ENCODE measurements at places on chromosomes 7 and 10. TPM values are rescaled to one million over a fixed set of nuclear protein-coding genes. Genes with fewer than 3 reads are reported as not detected.

GRCh38 chr10:15237351-15237750 lies 68.9 kb upstream of the NMT2 start:
- peak; percentile 13 for DNase-seq

The AGR2 gene
- 60.8 TPM for polyA plus RNA-seq

The RNF133 gene
- polyA plus RNA-seq: 0.18 TPM

DNA sequence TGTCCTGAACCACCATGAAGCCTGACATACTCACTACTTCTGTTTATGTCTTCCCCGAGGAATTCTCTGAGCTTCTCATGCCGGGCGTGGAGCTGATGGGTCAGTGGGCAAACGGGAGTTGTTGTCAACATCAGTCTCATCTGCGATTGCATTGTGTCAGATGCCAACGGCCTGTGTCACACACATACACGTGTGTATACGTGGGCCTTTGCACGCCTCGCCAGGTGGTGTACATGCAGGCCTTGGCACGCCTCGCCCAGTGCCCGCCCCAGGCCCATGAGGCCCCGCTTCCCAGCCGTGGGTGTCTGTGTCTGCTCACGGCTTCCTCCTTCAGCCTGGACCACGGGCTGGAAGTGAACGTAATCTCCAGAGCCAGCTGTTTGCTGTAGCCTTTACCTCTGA lies 7.5 kb upstream of the CSGALNACT2 start:
- DNase-seq: no peak

DNA sequence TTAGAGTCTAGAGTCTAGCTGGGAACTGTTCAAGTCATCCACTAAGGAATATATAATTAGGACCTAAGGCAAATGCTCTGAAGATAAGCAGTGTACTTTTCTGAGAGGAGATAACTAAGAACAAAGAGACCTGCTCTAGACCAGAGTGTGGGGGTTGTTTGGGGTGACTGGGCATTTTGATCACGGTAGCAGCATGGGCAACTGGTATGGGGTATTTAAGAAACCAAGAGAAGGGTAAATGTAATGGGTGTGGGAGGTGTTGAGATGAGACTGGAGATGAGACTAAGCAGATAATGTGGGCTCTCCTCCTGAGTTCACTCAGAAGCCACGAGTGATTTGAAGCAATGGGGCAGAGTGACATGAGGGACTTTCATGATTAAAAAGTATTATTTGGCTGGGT lies 1082.9 kb downstream of the GATA3 start:
- no peak for DNase-seq

The FXYD4 gene
- not detected for polyA plus RNA-seq

GRCh38 chr10:61078542-61079275 lies 134.7 kb upstream of the RHOBTB1 start:
- DNase-seq: no peak

DNA sequence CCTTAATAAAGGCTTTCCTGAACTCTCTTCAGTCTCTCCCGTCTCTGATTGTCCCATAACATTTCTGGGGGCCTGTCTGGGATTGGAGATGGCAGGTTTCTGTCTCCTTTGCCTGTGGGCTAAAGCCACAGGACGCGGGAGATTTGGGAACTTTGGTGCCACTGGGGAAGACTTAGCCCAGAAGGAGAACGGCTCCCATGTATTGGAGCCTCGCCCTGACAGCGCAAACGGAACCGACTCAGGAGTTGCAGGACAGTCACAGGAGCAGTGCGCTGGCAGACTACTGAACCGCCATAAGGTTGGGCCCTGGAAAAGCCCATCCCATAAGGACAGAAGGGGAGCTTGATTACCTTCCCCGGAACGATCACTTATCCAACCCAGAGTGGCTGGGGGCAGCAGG lies 7.1 kb upstream of the ZNF33B start:
- DNase-seq: no peak

DNA sequence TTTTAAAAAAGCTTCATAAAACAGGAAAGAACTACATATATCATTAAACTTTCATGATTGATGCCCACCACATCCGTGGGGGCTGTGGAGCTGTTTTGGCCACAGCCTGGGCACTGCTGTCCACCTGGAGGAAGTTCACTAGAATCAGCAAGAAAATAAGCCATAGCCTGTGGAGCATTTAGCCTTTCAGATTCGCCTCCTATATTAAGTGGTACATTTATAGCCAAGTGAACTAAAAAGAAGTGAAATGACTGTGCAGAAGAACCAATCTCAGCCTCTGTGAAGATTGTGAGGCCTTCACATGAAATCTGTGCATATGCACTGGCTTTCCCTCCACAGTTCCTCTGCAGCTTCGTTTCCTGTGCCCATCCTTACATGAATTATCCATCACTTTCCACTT lies 23.5 kb downstream of the WNT16 start:
- DNase-seq: no peak

DNA sequence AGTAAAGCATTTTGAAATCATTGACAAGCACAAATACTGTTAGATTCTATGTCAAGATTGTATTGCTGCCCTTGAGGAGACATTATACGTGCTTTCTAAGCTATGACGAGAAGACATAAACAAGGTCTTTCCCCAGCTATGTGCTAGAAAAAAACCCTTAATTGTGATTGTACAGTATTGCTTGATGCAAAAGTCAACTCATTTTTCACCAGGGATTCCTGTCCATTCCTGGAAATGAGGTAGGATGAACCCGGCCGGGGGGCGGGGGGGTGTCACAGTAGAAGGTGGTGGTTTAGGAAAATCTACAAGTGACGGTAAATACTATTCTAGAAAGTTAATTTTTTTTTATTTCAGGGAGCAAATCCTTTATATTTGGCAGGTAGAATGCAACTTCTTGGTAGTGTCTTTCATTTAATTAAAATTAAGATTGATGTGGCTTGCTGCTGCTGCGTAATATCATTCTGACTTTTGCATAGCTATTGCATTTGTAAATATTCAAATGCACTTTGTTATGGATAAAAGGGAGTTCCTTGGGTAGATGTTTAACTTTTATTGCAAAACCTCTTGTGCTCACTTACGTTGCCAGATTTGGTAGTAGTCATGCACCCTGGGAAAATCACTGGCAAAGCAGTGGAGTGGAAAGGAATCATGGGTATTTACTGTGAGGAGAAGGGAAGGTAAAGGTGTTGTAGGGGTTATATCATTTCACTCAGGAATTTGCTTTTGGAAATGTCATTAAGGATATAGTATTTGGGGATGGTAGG lies 164.4 kb upstream of the PRPS1L1 start:
- DNase-seq: no peak

The LIPN gene
- polyA plus RNA-seq: not detected

The NME8 gene
- not detected for polyA plus RNA-seq

GRCh38 chr7:150890853-150891584 lies 38.7 kb downstream of the AOC1 start:
- no peak for DNase-seq

The SFMBT2 gene
- 9.3 TPM for polyA plus RNA-seq

The GBX1 gene
- 0.22 TPM for polyA plus RNA-seq

DNA sequence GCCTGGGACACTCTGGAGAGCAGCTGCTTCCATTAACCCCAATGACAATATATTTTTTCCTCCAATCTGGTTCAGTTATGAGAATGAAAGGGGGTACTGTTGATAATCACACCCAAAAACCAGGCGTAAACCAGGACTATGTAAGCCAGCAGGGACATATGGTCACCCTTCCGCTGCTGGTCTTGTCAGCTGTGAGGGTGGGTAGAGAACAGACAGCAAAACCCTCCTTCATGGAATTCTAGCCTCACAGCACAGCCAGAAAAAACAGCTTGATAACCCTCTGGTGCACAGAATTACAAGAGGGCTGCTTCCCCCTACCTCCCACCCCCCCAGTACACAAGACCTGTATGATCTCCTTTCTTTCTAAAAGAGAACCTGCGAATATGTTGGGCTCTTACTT lies 368.8 kb upstream of the ZMIZ1 start:
- no peak for DNase-seq

The CLCN1 gene
- polyA plus RNA-seq: 0.35 TPM

DNA sequence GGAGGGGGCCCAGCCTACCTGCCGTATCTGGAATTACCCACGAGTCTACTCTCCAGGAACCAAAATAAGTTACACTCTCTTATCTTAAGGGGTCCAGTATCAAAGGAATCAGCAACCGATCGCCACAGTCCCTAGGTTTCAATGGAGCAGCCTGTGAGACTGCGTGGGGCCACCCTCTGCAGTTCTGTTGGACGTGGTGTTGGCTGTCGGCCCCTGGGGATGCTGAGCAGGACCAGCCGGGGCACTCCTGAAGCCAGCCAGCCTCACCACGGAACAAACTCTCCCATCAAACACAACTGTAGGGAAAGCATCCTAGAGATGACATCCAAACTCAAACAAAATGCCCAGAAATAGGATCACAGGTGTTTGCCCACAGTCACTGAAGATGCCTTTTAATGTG lies 25.5 kb upstream of the ABLIM1 start:
- no peak for DNase-seq

The TMEM184A gene
- 6.1 TPM for polyA plus RNA-seq

GRCh38 chr10:18607503-18608378 lies 43.6 kb downstream of the NSUN6 start:
- no peak for DNase-seq

The LIPJ gene
- polyA plus RNA-seq: 0.10 TPM

DNA sequence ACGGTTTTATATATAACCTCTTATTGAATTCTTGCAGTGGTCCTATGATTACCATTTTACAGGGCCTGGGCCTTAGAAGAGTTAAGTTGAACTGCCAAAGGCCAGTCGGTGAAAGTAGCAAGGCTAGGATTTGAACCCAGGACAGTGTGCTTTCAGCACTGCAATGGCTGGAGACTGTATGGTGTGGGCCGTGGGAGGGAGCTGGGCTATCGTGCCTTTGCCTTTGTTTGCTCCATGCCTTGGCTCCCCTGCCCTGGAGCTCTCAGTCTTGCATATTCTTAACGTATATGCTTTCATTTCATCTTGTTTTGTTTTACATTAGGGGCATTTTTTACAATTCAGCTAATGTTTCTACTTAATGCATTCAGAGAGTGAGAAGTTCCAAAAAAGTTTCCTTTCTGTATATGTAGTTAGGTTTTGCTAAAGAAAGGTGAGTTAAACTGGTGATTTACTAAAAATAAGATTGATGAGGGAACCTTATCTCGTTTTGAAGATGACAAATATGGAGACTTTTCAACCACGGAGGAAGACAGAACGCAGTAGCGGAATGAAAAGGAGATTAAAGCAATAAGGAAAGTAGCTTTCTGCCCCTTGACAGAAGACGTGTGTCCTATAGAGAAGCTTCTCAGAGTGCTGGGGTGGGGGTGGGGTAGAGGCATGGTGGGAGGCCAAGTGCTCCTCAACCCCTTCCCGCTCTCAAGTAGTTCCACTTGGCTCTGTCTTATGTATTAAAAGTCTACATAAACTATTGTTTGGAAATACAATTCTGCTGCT lies 82.5 kb downstream of the RTKN2 start:
- DNase-seq: no peak

GRCh38 chr10:60035984-60036383 lies 129.6 kb upstream of the CCDC6 start:
- no peak for DNase-seq

The VIPR2 gene
- polyA plus RNA-seq: 2.6 TPM

The CPXM2 gene
- polyA plus RNA-seq: 4.6 TPM

DNA sequence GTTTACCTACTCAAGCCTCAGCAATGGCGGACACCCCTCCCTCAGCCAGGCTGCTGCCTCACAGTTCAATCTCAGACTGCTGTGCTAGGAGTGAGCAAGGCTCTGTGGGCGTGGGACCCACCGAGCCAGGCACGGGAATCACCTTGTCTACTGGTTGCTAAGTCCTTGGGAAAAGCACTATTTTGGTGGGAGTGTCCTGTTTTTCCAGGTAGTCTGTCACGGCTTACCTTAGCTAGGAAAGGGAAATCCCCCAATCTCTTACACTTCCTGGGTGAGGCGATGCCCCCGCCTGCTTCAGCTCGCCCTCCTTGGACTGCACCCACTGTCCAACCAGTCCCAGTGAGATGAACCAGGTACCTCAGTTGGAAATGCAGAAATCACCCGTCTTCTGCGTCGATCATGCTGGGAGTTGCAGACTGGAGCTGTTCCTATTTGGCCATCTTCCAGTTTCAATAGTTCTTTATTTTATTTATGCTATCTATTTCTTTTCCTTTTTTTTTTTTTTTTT lies at the start of gene HYAL4:
HYAL4 (plus strand) TSS at position 458 of the 508 bp plus-strand sequence. CDS start 23,105 bp downstream, outside the sequence.
- DNase-seq: no peak

DNA sequence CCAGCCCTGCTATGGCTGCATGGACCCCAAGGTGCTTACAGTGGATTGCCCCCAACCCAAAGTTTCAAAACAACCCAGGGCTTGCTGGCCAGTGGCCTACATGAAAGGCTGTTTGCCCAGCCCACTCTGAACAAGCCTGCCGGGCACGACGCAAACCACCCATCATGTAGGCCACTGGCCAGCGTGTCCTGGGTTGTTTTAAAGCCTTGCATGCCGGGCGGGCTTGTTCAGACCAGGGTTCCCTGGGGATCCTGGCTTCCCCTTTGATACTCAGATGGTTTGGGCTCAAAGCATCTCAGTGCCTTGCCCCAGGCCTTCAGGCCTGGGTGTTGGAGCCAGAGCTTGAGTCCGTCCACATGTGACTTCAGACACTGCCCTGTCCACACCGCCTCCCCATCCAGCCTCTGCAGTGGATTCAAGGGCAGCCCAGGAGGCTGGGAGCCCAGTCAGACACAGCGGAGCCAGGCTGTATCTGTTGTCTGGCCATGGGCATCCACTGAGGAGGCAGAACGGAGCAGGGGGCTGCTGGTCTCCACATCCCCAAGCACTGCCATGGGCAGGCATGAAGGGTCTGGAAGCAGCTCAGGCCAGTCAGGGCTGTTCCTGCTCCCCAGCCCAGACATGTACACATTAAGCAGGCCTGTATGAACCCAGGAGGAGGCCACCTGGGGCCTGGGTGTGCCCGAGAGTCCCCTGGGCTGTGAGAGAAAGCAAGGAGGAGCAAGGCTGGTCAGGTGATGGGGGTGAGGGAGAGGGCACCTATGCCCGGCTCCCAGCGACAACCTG lies 4.0 kb upstream of the ADIRF start:
- DNase-seq: no peak

DNA sequence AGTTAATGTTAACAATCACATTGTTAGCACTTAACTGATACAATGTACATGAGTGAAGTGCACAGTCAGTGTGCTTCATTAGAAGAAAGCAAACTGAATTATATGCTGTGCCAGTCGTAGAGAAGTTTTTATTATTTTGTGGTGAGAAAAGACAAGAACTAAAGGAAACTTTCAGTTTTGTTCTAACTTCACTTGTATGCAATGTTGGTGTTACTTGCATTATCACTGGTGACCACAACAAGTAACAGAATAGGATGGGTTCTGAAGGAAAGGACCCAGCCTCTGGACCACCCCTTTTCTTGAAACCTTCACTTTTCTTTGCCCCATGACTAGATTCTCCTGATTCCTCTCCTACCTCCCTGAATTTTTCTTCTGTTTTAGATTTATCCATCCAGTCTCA lies 123.3 kb upstream of the GAD2 start:
- no peak for DNase-seq

The NYAP1 gene
- 1.6 TPM for polyA plus RNA-seq

- DNase-seq: no peak
Observed at GRCh38 chr10:78896159-78896928, 172.4 kb upstream of the ZMIZ1 start.

The MBLAC1 gene
- polyA plus RNA-seq: 1.3 TPM

GRCh38 chr10:69446650-69447151 lies 4.6 kb upstream of the TSPAN15 start:
- DNase-seq: no peak

The GHITM gene
- 176 TPM for polyA plus RNA-seq

The ACHE gene
- 2.7 TPM for polyA plus RNA-seq
